AG04450 (cell line): ENCODE measurements at places on chromosomes 16 and 17.

- DNase-seq = no peak
Measured at GRCh38 chr17:78342449-78343186, 17.3 kb downstream of the SOCS3 start.

DNA sequence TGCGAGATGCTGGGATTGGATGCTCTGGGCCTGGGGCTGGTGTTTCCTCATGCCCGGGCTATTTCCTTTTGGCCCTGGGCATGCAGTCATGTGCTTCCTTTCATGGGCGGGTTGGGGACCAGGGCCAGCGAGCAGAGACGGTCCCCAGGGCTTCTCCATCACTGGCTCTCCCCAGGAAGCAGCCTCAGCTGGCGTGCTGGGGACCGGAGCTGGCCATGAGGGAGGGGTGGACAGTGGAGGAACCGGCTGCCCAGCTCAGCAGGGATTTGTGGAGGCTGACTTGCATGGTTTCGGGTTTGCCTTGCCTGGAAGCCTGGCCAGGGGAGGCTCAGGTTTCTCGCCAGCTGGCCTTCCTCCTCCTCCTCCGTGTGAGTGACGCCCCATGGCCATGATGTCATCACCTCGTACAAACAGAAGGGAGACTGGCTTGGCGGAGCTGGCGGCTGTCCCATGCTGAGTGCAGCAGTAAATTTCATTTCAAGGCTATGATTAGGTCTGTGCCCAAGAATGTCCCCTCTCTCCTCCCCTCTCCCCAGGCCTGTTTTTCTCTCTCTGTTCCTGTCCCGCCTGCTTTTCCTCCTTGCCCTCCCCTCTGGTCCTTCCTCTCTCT lies 8.9 kb upstream of the TIMP2 start:
- peak; percentile 99 for DNase-seq

GRCh38 chr16:54148974-54149373 lies 137.6 kb downstream of the IRX3 start:
- no peak for DNase-seq

DNA sequence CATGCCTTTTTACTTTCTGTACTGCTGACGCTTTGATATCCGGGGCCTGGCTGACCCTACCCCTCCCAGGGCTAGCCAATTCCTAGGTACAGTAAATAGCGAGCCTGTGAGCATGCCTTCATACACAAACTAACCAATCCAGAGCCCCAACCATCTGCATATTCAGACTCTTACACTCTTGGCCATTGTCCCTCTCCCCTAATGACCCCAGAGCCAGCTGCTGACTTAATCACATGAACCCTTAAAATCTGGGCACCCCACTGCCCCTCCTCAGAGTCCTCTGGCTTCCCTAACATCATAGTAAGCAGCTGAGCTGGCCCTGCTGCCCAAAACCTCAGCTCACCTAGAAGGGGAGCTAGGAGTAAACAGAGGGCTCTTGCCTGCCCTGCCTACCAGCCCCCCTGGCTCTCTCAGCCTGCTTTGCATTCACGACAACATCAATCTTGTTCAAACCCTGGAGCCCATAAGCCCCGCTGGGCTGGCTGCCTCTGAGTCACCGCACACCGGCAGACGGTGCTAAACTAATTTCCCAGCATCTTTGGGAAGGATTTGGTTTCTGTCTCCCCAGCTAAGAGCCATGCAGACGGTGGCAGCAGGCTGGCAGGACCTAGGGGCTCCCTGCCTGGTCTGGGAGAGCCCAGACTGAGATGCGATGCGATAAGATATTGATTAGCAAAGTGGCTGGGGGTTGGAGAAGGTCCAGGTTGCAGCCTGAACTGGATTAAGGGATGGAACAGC lies 63.2 kb downstream of the CLEC19A start:
- DNase-seq = no peak

DNA sequence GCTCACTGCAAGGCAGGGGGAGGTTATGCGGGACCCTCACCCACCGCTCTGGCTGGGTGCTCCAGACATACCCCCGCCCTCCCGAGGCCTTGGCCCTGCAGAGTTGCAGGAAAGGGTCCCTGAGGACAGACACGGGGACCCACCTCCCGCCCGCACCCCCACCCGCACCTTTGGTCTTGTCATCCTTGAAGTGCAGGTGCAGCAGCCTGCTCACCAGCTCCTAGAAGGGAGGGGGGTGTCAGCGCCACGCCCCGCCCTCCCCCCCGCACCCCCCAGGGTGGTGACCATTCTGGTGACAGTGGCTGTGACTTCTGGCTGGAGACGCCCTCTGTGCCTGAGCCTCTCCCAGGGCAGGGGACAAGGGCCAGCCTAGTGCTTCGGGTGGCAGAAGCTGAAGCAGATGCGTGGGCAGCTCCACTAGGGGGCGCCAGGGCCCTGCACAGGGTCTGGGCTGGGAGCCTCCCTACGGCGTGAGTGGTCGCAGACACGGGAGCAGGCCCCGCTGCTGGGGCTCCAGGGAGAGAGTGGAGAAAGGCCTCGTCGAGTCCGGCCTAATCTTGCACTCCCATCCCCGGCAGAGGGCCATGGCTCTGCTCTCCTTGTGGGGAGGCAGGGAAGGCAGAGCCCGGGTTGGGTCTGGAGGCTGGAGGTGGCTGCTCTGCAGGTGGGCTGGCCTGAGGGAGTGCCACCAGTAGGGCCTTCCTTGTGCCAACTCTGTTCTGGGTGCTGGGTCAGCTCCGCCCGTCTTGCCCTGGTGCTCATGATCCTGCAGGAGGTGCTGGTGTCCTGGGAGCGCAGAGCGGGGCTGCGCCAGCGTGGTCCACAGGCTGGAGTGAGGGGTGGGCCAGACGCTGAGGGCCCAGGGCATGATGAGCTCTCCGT lies 2.7 kb downstream of the CENPX start:
- no peak for DNase-seq

DNA sequence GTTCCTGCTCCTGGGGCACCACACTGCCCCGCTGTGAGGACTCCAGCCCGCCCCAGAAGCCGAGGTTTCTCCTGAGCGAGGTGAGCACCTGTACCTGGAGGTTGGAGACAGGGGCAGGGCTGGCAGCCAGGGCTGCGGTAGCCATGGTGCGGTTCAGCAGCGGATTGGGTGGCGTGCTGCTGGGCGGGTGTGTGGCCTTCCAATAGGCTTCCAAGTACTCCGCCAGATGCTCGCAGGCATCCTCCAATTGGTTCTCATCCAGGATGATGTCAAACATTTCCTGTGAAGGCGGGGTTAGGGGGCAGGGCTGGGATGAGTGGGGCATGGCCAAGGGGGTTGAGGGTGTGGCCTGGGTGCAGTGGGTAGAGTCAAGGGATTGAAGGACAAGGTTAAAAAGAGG lies 11.3 kb upstream of the ARL5C start:
- no peak for DNase-seq

DNA sequence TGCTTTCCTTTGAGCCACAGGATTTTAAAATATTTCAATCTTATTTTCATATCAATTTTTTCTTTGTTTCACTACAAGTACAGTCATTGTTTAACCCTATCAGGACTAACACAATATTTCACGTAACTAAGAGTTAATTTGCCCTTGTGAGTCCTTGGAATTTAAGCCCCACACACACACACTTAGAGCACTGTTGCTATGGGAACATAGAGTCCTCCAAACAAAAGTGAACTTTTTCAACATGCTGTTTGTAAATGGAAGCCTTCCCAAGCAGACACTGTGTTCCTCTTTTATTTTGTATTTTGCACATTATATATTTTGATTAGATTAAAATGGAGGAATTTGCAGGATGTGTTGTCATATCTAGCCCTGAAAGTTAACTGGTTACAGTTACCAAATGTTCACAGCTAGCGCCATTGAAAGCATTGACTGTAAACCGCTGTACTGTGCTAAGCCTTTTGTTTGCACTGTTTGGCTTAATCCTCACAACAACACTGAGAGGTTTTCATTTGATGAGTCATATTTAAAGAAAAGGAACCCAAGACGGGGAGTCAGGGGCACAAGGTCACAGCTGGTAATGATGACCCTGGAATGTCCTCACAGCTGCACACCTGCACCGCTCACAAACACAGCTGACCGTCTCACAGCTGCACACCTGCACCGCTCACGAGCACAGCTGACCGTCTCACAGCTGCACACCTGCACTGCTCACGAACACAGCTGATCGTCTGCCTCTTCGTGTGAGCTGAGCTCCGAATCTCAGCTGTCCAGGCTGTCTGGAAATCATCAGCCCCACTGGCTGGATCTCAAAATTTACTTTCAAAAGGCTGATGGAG lies 6.3 kb downstream of the HSBP1 start:
- DNase-seq = peak; percentile 78
